ENCODE measurements at places on chromosomes 3 and 15.

- DNase-seq: no peak
Observed at GRCh38 chr15:63090472-63090871, 31.2 kb upstream of the LACTB start.

DNA sequence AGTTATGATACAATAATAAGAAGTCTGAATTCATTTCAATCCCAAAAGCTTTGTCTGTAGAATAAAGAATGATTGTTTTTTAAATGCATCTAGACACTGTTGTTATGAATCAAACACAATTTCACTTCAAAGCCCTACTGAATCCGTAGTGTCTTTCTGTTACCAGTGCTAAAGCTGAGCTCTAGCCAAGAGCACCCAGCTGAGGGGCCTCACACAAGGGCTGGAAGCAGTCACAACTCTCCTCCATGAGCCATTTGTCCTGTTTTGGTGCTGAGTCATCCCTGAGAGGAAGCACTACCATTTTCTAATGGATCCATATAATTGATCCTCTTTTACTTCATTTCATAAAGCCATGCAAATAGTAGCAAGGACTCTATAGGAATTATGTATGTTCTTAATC lies 158.2 kb upstream of the ANKRD28 start:
- no peak for DNase-seq

- DNase-seq: no peak
Observed at GRCh38 chr3:196175722-196176121, 35.5 kb downstream of the ZDHHC19 start.

GRCh38 chr3:188060840-188061544 lies 93.0 kb upstream of the LPP start:
- DNase-seq: no peak
